ENCODE measurements at places on chromosomes 2 and 18.

DNA sequence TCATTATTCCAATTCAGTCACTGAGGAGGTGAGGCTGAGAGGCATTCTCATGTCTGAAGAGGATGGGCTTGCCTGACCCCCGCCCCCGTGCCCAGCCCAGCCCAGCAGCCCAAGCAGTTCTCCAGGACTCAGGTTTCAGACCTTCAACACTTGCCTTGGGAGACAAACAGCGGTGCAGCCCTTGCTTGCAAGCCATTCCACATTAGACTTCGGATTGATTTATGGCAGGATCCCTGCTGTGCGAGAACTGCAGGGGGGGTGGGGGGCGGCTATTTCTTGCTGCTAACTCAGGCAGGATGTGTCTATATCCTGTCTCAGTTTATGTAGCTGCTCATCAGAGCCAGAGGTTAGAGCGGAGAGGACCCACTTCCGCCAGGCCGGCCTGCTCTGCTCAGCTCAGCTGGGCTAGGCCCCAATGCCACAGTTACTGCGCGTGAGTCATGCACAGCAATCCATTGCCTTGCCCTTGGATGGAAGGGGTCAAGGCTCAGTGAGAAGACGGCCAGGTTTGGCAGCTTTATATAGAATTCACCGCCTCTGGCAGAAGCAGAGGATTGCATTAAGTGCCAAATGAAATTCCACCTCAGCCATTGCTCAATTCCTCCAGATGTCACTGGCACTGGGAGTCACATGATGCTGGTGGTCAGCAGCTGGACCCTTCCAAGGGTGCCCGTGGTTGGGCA, 1.8 kb downstream of the GYPC start:
- DNase-seq, result no peak

DNA sequence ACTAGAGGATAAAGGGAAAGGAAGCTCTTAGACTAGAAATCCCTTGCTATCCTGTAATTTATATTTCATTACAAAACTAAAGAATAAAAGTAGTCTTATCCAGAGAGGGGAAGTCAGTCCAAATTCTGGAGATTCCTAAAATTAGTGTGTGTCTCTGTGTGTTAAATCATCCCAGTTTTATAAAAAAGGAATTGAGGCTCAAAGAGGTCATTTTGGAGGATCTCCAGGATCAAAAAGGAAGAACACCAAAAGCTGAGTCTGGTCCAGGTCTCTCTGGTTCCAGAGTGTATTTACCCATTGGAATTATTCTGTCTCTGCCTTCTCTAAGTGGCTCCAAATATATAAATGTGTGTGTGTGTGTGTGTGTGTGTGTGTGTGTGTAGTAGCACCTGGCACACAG, 166.7 kb downstream of the NRXN1 start:
- no peak for DNase-seq

DNA sequence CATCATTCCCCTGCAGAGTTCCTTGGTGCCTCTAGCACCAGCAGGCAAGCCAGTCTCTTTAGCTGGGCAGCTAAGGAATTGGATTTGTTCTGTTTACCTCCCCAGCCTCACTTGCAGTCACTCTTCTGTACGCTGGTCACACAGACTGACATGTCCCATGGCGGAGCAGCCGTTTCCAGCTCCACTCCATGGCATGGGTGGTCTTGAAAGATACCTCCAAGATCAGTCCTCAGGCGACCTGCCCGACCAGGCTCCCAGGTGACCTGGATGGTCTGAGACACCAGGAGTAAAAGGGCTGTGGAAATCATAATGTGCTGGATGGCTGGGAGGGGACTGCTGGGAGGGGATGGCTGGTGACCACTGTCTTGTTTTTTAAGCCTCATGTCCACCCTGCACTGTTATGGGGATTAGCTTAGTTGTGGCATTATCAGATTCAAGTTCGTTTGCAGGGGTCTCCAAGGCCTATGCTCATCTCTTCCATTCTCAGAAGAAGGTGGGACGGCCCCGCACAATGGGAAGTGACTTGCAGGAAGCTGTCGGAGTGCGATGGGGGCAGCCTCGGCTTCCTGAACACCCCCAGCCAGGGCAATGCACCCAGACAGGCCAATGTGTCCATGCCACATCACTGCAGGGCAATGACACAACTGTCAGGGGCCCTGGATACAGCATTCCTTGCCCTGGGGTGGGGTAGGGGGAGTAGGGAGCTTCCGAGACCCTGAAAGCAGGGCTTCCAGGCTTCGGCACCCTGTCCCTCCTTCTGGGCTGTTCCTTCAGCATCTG, 156.1 kb upstream of the MYCN start:
- no peak for DNase-seq

GRCh38 chr2:172094294-172095145, 8.2 kb downstream of the DLX2 start:
- DNase-seq, result no peak

GRCh38 chr2:84757648-84758047, 123.2 kb downstream of the TRABD2A start:
- DNase-seq, result no peak

DNA sequence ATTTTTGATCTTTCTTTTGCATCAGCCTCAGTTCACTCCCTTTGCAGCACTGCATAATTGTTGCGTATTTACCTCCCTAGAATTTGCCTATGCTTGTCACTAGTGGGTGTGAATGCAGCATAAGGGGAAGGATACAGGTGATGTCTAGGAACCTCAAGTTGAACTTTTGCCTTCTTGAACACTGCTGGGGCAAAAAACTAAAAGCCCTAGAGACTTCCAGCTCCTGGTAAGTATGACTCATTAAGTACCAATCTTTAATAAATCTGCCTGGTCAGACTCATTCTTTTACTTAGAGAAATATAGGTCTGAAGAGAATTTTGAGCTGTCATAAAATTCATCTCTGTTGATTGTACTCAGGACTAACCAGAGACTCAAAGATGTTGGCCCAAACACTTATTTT, 547.3 kb upstream of the FANCL start:
- no peak for DNase-seq

DNA sequence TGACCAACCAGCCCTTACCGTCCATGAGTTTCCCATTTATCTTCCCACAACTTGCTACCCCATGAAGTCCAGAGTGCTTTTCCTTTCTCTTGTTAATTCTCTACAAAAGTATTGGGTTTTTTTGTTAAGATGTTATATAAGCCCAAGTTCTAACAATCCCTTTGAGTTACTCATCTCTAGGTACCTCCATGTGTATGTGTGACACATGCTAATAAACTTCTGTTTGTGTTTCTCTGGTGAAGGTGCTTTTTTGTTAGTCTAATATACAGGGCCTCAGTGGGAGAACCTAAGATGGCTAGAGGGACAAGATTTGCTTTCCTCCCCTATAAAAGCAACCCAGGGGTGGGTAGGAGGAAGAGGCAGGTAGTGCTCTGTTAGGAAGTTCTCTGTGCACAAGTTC, 31.8 kb upstream of the RMDN2 start:
- no peak for DNase-seq

GRCh38 chr18:68484241-68484640, 230.7 kb downstream of the TMX3 start:
- no peak for DNase-seq

DNA sequence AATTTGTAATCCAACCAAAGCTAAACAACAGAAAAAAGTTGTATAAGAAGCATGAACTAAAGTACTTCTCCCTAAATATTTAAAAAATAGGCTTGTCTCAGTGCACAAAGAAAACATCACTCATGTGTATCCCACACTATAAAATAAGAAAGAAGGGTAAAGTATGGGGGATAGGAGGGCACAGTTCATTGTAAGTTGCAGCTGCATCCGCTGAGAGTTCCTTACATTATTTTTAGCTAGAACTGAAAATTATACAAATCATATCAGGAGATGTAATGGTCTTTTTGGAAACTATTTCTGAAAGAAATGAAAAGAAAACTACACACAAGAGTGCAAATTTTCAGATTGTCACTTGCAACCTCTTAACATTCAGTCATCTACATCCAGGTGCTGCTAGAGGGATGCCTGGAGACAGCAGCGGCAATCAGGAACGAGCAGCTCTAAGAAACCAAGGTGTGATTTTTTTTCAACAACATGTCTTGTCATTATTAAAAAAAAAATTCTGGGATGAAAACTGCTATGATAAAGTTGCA, 273.6 kb downstream of the ASXL3 start:
- no peak for DNase-seq

- no peak for DNase-seq
These were observed 58.8 kb upstream of the FZD5 start for GRCh38 chr2:207828361-207829057.

All from SK-N-MC (cell line).